ENCODE measurements at places on chromosomes 7 and 10. TPM values are rescaled to one million over a fixed set of nuclear protein-coding genes. Genes with fewer than 3 reads are reported as not detected.

The PIK3CG gene
- not detected for total RNA-seq

The GLCCI1 gene
- 1.2 TPM for total RNA-seq

The FOXL3 gene
- not detected for total RNA-seq

The EPHA1 gene
- not detected for total RNA-seq

The CRCP gene
- total RNA-seq = 30.2 TPM

The CLRN3 gene
- not detected for total RNA-seq

The RPA3 gene
- total RNA-seq = 108 TPM

The ZNF467 gene
- 1.2 TPM for total RNA-seq

The PON3 gene
- total RNA-seq = 29.1 TPM

The LRRC18 gene
- not detected for total RNA-seq

The TRPV5 gene
- total RNA-seq = not detected

The TMEM243 gene
- total RNA-seq = 33.3 TPM

The TCAF2 gene
- total RNA-seq = 0.30 TPM

Measured in A549 treated with DMSO at 1 μM for 4 hours (cell line).